ELR (cell line): ENCODE measurements at places on chromosomes 3 and 15.

DNA sequence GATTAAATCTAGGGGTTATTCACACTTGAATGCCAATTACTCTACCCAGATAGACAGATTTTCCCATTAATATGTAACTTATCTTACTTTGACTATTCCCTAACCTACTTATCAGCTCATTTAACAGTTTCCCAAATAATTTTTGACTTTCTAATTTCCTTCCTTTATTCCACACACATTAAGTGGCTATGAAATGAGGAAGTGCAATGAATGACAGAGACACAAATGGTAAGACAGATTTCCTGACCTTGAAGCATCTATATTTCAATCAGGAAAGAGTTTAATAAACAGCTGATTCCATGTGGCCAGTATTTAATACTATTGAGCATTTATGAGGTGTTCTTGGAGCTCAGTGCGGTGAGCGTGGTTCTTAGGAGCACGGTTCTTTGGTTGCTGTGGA, 78.8 kb downstream of the SLC7A14 start:
- DNase-seq, result no peak

- peak; percentile 70 for DNase-seq
Observed at GRCh38 chr3:101574388-101575112, 570 bp downstream of the PCNP start.

DNA sequence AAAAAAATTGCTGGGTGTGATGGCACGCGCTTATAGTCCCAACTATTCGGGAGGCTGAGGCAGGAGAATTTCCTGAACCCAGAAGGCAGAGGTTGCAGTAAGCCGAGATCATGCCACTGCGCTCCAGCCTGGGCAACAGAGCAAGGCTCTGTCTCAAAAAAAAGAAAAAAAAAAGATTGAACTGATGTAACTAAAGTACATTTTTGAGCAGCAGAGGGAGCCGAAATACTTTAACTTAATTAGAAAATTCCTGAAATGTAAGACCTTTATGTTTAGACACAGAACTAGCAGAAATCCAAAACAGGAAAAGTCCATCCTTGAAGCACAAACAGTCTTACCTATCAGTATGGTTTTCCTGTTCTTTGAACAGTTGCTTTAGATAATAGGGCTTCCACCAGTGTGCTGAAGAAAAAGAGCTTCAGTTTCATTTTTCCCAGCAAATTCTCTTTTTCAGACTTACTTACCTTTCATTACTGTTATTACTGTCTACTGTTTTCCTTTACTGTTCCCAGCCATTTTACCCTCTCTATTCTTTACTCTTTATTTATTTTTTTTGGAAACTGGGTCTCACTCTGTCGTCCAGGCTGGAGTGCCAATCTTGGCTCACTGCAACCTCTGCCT, 33.4 kb upstream of the ZNF609 start:
- DNase-seq, result peak; percentile 51

DNA sequence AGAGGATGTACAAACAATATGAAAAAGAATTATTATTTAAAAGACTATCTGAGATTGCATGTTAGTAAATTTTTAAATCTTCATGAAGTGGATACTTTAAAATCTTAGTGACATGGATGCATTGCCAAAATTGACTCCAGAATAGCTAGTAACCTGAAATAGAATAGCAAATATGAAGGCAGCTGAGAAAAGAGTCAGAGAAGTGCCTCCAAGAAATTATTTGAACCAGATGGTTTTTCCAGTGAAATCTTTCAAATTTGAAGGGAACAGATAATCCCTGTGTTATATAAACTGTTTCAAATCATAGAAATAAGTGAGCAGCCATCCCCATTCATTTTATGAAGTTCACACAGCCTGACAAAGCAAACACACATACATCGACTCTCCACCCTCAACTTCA, 29.6 kb downstream of the FSIP1 start:
- no peak for DNase-seq

GRCh38 chr3:60953351-60953750, 297.9 kb downstream of the FHIT start:
- no peak for DNase-seq
